ENCODE measurements at places on chromosomes 16 and 17.

DNA sequence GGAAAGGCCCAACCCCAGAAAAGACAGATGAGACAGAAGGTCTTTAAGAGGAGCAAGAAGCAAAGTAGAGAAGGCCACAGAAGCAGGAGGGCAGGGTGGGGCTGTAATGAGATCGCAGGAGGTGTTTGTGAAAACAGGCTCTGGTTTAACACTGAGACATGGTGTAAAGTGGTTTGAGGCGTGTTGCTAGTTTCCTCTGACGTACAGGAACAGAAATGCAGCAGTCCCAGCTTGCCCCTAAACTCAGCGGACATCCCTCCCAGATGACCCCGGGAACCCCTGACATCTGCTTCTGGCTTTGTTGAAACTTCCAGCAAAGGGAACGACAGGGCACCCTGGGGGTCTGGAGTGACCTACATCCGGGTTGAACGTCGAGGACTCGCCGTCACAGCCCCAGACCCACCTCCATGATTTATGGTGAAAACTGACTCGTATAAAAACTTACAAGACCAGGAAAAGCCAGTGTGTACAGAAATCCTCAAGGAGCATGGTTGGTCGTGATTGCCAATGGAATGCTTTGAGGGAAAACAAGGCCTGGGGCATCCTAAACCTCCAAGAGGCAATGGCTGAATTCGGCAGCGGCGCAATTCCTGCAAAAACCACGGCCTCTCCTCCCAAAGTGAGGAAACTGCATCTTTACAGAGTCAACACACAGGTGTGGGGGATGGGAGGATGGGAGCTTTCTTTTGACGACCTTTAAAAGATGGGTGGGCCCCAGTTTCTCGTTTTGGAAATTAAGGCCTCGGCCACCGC, 25.8 kb downstream of the LITAF start:
- no peak for DNase-seq

- DNase-seq: no peak
Measured at GRCh38 chr16:28534542-28535373, 4.0 kb downstream of the NUPR1 start.

DNA sequence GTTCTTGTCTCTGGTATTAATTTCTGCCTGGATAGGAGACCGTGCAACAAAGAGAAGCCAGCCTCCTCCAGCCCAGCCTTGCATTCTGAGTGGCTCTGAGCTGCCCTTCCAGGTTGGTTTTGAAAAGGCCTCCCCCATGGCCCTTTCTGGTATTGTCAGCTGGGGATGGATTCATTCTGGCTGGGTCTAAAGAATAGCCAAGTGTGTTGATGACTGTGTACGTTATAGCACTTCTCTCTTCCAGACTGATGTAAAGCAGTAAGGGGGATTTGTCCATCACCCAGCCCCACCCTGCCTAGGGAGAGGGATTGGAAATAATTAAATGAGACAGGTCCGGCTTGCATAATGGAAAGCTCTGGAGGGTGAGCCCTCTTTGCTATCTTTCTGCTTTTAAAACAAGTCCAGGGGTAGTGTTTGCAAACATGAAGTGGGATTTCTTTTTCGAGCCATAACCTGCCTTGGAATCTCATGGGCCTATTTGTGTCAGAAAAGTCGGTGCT, 146.4 kb downstream of the MSI2 start:
- no peak for DNase-seq

- peak; percentile 84 for DNase-seq
Measured at GRCh38 chr16:30186782-30187555, 3.6 kb downstream of the CORO1A start.

DNA sequence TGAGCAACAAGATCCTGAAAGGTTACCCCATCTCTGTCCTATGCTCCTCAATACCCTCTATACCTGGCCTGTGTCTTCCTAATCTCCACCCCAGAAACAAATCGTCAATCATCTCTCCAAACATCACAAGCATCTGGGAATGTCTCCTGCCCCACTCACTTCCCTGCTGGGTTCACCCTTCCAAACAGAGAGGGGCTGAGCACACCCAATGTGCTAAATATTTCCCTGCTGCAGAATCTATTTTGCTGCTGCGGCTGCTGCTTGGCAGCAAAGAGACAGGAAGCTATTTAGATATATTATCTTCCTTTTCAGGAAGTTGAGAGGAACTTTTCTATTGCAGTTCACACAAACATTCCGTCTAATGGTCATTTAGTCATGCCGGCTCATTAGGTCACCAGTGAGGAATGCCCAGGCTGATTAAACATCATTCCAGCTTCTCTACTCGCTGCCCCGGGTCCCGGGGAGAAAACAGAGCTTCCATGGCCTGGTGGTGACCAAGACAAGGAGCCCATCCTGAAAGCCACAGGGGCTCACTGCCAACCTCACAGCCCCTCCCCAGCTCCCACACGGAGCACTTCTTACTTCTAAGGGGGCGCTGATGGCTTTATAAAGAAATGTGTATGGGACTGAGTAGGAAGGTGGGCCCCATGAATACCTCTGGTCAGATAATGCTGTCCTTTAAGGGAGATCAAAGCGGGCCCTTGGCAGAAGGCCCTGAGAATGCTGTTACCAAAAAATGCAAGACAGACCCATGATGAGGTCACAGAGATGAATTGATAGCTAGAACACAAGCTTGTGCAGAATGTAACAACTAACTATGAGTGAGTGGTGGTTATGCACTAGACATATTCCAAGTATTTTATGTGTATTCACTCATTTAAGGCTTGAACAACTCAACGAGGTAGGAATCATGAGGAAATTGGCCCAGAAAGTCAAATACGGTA, 218.3 kb downstream of the SOX9 start:
- no peak for DNase-seq

GRCh38 chr16:56424791-56425438, 430 bp downstream of the AMFR start:
- DNase-seq: peak; percentile 30

GRCh38 chr16:27231692-27232060, 28.4 kb downstream of the KDM8 start:
- DNase-seq: no peak

DNA sequence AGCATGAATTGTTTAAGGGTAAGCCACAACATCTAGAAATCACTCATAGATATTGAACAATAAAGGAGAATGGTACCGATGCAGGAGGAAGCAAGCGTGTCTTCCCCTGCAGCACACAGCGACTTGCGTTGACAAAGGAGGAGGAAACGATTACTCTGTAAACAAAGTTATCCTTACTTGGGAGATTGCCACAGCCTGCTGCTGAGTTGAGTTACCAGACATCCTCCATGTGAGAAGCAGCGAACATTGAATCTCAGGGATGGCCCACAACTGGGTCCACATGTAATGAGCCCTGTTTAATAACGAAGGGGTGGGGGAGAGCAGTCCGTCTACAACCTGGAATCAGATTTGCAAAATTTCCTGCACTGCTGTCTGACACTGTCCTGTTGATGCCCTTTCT, 27.7 kb downstream of the CLUH start:
- DNase-seq: no peak

DNA sequence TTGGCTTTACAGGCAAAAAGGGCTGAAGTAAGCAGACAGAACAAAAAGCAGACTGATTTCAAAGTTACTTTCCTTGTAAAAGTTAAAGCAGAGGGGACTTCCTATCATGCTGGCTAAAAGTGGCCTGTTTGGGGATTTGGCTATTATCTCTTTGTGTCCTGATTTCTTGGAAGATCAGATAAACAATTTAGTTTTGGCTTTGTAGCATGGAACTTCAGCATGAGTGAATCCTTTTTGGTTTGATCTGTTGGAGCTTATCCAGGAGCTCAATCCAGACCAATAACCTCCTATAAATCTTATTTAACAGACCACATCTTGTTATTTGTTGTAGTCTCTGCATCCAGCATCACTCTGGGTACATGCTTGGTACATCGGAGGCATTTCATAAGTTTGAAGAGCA, 8.9 kb upstream of the RNF112 start:
- DNase-seq: no peak

DNA sequence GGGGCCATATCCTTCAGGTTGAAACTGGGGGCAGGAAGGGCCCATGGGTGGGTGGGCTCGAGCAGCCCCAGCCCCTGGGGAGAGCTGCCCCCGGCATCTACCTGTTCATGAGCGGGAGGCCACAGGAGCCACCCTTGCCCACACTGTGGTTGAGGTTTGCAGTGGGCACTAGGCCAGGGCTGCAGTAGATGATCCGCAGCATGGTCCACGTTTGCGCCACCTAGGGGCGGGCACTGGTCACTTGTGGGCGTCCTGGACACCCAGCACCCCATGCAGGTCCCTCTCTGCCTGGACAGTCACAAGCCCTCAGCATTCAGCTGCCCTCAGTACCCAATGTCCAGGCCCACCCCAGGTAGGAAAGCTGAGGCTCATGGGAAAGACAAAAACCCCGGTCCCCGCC, 1.8 kb upstream of the JMJD8 start:
- no peak for DNase-seq

DNA sequence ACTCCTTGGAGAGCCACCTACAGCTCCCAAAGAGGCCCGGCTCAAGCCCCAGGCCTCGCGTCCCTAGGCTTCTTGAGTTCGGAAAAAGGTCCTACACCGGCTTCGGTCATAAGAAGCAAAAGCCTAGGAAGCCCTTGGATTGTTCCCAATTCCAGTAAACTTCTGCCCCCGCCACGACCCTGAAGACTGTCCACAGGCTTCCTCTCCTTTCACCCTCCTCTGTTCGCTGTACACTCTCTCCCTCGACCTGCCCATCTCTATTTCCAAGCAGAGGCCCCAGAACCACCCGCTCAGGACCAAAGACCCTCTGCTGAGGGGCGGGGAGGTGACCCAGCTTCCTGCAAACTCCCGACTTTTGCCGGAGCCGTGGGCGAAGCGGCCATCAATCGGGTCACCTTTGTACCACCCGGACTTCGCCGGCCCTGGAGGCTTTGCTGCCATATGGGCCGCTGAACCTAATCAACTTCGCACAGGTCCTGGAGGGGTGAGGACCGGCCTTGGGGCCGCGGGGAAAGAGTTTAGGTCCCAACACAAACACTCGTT, 2.7 kb downstream of the HOXB2 start:
- no peak for DNase-seq

DNA sequence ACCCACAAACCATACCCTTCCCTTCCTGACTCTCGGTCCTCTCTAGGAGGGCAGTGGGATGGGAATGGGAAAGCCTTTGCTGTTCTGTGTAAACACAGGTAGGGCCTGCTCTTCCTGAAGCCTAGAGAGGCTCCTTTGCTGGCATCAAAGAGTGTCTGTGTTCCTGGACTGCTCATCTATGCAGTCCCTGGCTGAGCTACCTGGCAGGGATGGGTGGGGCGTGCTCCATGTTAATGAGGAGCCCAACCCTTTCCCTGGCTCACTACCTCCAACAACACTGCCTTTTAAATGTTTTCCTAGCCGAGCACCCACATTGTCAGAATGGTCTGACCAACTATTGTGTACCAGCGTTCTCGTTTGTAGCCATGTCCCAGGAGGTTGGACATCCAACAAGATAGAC, 26.6 kb upstream of the NAGLU start:
- no peak for DNase-seq

DNA sequence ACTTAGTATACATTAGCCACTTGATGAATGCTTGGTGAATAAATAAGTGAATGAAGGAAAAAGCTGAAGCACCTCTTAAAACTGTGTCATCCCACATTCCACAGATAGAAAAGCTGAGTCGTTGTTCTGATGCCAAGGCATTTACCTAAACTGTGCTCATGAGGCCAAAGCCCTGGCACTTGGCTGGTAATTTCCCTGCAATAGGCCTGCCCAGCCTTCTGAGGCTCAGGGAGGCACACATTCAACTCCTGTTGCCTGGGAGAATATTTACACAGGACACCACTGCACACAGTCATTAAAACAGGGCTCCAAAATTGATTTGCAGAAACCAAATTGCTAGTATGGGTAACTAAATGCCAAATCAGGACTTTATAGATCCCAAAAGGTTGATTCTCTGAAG, 333.0 kb upstream of the C16orf82 start:
- DNase-seq: no peak

DNA sequence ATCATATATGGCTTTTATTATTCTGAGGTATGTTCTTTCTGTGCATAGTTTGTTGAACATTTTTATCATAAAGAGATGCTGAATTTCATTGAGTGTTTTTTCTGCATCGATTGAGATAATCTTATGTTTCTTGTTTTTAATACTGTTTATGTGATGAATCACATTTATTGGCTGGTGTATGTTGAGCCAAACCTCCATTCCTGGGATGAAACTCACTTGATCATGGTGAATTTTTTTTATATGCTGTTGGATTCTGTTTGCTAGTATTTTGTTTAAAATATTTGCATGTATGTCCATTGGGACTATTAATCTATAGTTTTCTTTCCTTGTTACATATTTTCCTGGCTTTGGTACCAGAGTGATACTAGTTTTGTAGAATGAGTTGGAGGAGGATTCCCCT, 500.2 kb downstream of the CDH11 start:
- no peak for DNase-seq

- no peak for DNase-seq
Measured at GRCh38 chr17:40178660-40179059, 1.4 kb downstream of the RAPGEFL1 start.

GRCh38 chr17:55883149-55883548, 132.3 kb downstream of the PCTP start:
- no peak for DNase-seq

- no peak for DNase-seq
Measured at GRCh38 chr17:39208893-39209292, 8.8 kb downstream of the RPL19 start.

Measured in activated T-cell treated with anti-CD3 and anti-CD28 coated beads for 48 hours (primary cell).